H7 (cell line): ENCODE measurements at places on chromosomes 4 and X.

DNA sequence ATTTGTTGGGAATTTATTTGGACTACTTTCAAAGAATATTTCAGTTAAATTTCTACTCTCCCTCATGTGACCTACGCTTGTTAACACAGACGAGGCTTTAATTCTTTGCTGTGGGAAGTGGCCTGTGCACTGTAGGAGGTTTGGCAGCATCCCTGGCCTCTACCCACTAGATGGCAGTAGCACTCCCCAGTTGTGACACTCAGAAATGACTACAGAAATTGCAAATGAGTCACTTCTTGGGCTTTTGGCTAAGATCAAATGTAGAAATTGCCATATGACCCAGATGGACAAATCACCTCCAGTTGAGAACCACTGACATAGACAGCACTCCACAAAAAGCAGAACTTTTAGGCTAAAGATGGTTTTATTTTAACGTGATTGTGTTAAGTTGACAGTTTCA is 22.1 kb downstream of the PIR start:
- peak; percentile 63 for DNase-seq

DNA sequence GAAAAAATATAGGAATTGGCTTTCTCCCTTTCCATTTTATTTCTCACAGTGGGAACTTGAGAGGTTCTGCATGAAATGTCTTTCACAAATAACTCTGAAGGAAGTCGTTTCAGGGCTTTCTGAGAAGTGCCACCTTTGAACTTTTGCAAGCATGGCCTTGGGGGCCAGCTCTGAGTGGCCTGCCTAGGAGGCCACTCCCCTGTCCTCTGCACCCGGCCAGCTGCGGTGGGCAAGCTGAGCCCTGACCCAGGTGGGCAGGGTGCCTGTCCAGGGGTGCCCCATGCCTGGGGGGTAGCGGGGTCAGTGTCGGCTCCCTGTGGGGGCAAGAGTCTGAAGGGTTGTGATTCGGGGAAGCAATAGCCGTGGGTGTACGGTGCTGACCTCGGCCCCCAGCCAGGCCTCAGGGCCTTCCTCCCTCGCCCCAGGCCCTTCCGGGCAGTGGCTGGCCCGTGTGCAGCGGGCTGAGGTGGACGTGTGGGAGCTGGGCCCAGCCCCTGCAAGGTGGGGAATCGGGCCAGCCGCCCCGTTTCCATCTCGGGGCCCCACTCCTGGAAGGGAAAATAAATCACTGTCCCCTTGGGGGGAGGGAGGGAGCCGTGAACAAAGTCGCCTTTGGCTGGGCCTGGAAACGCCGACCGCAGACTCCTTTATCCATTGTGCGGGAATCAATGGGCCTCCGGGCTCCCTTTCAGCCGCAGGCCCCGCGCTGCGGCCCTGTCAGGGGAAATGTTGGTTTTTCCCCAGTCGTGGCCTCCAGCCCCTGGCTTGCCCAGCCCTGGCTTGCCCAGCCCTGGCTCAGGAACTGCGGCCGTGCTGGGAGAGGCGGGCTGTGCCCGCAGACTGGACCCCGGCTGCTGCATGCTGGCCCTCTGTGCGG is 3.1 kb downstream of the FGFRL1 start:
- no peak for DNase-seq

GRCh38 chr4:183158062-183158461 is 59.0 kb downstream of the WWC2 start:
- DNase-seq, result no peak

- DNase-seq, result no peak
Measured at GRCh38 chr4:17719106-17719505, 62.3 kb downstream of the FAM184B start.

DNA sequence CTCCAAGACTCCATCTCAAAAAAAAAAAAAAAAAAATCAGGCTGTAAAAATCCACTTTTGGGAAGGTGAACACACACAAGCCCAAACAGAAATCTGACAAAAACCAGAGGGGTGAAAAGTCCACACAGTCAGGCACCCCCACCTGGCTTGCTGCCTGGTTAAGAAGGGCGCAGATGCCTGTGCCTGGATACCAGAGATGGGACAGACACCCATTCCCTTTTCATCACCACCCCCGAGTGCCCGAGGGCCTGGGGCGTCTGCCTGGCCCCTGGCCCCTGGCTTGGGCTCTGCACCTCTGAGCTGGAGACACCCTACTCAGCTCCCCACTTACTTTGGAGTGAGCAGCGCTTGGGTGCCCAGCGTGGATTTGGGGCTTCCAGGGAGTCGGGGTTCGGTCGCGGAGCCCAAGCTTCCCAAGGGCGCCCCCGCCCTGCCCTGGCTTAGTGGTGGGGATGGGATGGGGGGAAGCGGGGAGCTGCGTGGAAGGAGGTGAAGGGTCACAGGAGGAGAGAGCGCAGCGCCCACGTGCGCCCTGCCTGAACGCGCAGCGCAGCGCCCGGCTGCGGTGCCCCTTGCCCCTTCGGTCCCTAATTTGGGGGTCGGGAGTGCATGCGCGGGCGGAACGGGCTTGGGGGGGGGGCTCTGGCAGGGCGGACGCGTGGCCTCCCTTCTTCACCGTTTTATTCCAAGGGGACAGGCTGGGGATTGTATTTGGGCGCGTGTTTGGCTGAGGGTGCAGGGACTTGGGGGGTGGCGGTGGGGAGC is 11.3 kb downstream of the SHOX start:
- DNase-seq, result no peak

GRCh38 chr4:88216395-88216794 is 58.0 kb upstream of the ABCG2 start:
- DNase-seq, result no peak

- no peak for DNase-seq
Measured at GRCh38 chrX:38271154-38271716, 50.6 kb upstream of the SRPX start.

DNA sequence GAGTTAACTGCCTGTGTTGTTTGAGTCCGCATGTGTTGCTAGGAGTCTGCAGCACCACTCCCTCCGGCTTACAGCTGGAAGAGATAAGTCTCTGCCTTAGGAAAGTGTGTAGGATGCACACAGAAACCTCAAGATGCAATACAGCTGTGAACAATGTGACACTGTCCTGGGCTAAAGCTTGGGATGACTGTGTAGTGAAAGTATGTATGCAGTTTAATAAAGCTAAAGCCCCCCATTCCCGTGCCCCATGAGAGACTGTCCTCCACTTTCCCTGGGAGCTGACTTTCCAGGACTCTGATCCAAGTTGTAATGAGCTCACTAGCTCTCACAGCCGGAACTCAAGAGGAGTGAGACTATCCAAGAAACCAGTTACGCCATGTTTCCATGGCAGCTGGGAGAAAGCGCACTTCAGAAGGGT is 156.6 kb upstream of the FTHL17 start:
- DNase-seq, result no peak

DNA sequence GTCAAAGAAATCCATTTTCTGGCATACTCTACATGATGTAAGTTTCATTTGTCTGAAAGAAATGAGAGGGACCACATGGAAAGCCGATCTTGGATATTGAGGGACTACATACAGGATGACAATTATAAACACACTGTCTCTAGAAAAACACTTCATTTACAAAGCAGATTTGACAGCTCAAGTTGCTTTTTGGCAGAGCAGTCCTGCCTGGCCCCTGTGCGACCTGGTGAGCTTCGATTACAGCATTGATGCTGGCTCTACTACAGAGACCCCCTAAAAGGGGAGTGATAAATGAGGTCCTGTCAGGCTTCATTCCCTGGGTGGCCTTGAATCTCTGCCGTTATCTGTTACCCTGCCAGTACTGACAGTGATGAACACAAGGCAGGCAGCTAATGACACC is 215.2 kb upstream of the NOCT start:
- no peak for DNase-seq

DNA sequence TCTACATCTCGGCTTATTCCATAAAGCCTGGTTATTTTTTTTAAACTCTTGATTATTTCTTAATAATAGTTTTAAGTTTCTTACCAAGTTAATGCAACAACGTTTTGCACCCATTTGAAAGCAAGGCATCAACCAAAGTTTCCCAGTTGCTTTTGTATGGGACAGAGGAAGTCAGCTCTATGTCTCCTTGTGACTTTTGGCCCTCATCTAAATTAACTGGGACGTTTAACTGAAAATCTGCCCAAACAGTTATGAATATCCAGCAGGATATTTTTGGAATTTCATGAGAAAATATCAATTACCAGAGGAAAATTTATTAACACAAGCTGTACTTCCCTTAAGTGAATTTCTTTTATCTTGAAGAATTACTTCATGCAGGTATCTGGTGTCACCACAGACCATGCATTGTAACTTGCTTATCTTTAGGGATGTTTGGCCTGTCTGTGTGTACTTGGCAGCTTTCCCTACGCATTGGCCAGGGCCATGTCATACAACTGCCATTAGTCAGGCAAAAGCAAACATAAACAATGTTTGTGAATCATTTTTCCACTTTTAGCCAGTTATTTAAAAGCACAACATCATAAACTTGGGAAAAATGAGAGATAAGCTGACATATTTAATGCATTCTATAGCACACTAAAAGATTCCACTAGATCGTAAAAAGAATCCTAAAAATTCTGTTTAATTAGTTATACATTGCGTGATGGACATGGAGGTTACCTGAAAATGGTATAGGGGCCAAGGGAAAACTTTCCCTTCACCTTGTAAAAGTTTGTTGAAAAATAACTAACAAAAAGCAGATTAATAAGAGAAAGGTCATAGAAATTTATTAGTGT is 101.4 kb upstream of the PDE5A start:
- no peak for DNase-seq

DNA sequence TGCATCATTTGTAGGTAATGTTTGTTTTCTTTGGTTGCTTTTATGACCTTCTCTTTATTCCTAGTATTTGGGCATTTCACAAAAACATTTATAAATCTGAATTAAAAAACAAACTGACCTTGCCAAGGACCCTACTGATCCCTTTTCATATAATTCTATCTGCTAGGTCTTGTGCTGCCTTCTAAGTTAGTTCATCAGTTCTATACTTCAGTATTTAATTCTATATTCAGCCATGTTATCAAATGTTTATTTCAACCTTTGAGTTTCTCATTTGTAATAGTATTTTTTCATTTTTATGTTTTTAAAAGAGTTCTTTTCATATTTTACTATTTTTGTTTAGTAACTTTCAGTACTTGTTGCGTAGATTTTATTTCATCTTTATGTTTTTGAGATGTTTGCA is 155.3 kb downstream of the SNCA start:
- DNase-seq, result no peak

DNA sequence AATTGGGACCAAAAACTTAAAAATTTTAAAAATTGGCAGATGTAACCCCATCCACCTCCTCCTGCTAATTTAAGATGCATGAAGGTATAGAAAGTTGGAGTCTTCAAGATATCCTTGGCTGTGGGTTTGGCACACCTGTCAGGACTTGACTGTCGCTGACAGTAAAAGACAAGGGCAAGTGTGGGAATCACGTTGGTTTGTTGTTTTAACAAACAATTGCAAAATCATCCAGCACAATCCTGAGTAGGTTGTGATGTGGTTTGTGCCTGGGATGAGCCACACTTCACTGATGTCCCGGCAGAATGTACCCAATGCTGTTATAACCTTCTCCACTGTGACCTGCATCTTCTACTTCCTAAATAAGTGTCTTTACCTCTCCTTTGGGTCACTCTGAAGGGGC is 24.0 kb downstream of the HOPX start:
- DNase-seq, result no peak

- DNase-seq, result no peak
Measured at GRCh38 chr4:10659251-10659650, 25.3 kb downstream of the CLNK start.

- DNase-seq, result no peak
Measured at GRCh38 chr4:65083076-65083475, 587.2 kb downstream of the EPHA5 start.

DNA sequence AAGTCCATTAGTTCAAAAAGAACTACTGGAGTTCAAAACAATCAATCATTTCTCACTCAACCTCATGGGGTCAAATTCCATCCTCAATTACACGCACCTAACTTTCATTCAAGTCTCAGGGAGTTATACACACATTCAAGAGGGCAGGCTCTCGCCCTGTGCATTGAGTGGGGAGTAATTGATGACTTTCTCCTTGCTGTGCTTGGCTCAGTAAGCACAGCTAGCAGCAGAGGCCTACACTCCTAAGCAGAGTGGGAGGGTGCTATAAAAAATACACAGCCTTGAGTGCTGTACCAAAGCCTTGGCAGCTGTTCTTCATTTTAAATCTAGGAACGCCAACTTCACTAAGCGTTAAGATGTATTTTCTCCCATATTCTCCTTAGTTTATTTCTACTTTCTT is 958.3 kb upstream of the ADGRL3 start:
- no peak for DNase-seq

DNA sequence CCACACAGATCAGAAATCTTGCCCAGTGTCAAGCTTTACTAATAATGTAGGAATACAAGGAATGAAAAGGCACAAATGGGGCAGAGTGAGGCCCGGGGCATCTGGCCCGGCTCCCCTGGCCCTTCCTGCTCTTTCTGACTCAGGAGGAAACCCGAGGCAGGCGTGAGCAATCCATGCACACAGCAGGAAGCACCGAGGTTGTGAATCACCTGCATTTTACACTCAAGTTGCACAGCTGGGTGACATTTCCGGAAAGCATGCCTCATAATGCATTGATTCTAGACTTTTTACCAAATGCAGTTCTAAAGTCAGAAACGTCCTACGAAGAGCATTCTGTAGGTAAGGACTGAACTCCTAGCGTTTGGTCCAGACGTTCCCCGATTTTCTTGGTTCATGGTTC is 38.9 kb downstream of the PRIMPOL start:
- peak; percentile 61 for DNase-seq

DNA sequence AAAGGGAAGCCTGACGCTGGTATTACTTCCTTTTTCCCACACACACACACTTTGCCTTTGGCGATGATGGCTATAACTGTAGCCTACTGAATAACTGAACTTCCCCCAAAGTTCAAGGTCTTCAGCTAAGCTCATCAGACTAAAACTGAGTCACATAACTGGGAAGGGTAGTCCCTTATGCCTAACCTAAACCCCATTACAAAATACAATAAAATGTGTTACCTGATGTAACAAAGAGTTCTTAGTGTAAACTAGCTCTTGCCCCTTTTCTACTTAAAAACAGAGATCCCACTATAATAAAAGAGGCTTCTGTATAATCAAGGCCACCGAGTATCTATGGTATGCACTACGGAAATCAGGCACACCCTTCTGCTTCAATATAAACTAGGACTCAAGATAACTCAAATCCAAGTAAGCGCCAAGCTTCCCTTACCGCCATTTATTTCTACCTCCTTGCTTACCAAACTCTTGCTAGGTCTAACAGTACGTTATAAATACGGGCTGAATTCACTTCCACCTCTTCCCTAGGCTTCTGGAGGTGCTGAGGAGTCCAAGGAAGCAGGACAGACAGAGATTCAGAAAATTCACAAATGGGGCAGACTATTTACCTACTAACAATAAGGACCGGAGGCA is 2.4 kb downstream of the OTUD4 start:
- no peak for DNase-seq

DNA sequence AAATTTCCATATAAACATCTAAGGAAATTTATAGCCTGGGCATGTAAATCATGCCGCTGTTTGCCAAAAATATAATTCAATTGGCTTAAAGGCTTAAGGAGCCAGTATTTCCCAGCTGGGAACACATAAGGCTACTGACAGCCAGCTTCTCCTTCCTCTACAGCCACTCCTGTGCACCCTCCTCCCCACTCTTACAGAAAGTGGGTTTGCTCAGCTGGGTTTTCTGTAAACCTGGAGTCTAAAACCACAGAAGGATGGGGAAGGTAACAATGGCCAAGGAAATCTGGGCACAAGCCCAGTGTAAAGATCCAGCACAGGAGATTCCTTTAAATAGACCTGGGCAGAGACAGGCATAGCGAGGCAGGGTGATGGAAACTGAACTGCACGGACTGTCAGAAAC is 18.5 kb downstream of the ACSL1 start:
- DNase-seq, result no peak

- no peak for DNase-seq
Measured at GRCh38 chr4:87365348-87365747, 25.6 kb downstream of the HSD17B11 start.
